ENCODE measurements at places on chromosomes 6 and 20. TPM values are rescaled to one million over a fixed set of nuclear protein-coding genes. Genes with fewer than 3 reads are reported as not detected.

The HAO1 gene
- total RNA-seq = not detected

DNA sequence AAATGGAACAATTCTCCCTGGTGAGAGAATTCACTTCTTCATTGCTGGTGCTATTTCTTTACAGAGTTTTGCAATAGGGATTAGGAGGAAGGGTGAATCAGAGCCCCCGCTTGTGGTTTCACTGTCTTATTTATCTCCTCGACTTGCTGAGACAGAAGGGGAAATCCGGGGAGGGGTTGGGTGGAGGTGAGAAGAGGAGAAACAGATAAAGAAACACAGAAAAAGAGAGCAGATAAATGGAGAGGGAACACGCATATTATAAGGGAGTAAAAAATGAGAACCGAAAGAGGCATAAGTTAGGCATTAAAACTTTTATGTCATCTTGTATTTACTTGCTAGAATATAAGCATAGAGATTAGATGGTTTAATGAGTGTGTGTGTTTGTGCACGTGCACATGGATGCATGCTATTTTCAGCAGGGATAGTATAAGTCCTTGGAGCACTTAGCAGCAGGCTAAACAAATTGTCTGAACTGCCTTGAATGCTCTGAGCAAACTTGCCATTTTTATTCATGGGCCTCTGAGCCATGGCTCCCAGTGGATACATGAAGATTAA lies 105.0 kb downstream of the OLIG3 start:
- DNase-seq = peak; percentile 60

GRCh38 chr6:163183806-163184205 lies 230.7 kb upstream of the QKI start:
- no peak for DNase-seq

The PTCRA gene
- total RNA-seq = not detected

The COL11A2 gene
- total RNA-seq = 2.8 TPM

GRCh38 chr6:166417285-166417691 lies 34.5 kb upstream of the MPC1 start:
- peak; percentile 38 for DNase-seq

- no peak for DNase-seq
Observed at GRCh38 chr6:132399376-132400074, 1.8 kb downstream of the MOXD1 start.

GRCh38 chr6:129292836-129293235 lies 409.9 kb downstream of the LAMA2 start:
- no peak for DNase-seq

DNA sequence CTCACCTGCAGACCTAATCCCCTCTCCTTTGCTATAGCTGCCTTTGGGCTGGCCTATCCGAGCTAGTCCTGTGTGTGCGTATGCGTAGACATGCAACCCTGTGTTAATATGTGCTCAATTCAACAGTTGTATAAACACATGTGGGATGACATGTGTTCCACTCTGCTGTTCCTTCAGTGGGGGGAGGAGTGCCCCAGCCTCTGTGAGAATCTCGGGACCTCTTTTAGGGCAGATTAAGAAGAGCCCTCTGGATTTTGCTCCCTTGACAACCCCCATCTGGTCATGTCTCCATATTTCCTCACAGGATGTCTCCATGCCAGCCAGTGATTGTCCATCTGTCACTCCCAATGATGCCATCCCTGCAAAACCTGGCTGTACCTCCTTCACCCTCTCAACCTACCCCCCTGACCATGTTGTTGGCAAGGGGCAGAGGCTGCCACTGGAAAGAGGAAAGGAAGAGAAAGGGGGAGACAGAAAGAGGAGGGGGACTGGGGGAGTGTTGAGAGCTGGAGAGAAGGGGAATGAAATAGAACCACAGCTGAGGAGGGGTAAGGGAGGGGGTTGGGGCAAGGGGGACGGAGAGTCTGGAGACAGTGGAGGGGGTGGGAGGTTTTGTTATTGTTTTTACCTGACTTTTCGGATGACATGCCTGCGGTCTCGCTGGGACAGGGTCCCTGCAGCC lies 417 bp downstream of the PRRT1 start:
- no peak for DNase-seq

- DNase-seq = no peak
Observed at GRCh38 chr6:14119784-14120183, 2.2 kb downstream of the CD83 start.

The SCRT2 gene
- not detected for total RNA-seq

GRCh38 chr6:110622912-110623578 lies 146.6 kb upstream of the SLC22A16 start:
- DNase-seq = no peak

DNA sequence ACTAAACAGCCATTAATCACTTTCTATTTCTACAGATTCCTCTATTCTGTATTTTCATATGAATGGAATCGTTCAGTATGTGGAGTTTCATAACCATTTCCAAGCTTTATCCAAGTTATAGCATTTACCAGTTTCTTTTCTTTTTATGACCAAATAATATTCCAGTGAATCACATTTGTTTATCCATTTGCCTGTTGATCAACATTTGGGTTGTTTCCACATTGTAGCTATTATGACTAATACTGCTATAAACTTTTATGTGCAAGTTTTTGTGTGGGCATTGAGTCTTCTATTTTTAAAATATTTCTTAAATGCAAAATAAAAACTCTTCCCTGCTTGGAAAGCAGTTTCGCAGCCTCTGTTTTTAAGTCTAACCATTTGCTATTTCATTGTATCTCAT lies 336.4 kb upstream of the OPRM1 start:
- DNase-seq = no peak

GRCh38 chr6:165008971-165009370 lies 300.4 kb downstream of the C6orf118 start:
- DNase-seq = no peak

Data from CD4-positive, alpha-beta T cell (primary cell).